ENCODE measurements at places on chromosomes 6 and 20.

- DNase-seq: peak; percentile 25
These were observed 13.0 kb downstream of the RIPOR3 start for GRCh38 chr20:50678169-50678898.

DNA sequence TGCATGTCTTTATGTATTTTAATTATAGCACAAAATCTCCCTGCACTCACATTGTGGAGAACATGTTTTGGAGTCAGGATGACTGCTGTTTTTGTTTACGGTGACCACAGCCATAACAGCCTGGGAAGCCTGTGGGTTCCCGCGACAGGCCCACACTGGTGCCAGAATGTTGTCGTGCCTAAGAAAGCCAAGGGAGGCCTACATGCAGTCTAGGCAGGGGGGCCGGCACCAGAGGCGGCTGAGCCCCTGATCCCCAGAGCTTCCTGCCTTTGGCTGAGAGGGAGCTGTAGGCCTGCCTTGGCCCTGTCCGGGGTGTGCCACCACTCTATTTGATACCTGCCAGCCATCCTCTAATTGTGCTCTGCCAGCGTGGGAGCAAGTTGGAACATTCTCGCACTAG, 46.7 kb downstream of the TBC1D7 start:
- DNase-seq: no peak

GRCh38 chr6:163813979-163814493, 399.5 kb downstream of the QKI start:
- DNase-seq: no peak

- no peak for DNase-seq
These were observed 188.0 kb upstream of the FLRT3 start for GRCh38 chr20:14525426-14525825.

DNA sequence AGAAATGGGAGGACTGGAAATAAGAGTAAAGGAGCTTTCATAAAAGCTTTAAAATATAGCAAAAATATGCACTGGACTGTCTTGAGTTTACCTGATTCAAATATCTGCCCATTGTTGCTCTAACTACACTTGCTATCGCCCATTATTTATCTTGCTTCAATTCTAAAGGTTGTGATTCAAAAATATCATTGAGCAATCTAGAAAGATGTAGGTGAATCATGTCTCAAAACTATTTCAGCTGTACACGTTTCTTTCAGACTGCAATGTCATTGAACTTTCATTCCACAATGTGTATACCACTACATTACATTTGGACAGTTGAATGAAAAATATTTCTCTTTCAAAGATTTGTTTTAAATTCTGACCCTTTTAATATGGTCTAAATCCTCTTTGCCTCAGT, 545.6 kb downstream of the BMP2 start:
- DNase-seq: no peak

GRCh38 chr6:9168669-9169068, 733.3 kb upstream of the SLC35B3 start:
- DNase-seq: no peak

- peak; percentile 96 for DNase-seq
These were observed 20.4 kb upstream of the SERINC1 start for GRCh38 chr6:122491919-122492555.

DNA sequence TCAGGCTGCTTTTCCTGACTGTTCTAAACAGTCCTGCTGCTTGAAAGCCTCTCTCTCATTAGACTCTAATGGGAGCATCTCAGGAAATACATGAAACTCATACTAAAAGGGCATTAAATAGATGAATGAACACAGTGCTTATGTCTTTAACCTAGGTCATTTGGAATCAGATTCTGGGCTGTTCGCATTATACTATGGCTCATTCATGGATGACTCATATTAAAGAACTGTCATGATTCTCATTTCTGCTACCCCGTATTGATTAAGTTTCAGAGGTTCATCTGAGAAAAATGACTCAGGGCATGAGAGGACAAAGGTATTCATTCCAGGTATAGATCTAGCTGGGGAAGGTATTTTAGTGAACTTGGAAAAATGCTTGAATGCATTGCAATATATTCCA, 335.5 kb downstream of the GJA1 start:
- no peak for DNase-seq

DNA sequence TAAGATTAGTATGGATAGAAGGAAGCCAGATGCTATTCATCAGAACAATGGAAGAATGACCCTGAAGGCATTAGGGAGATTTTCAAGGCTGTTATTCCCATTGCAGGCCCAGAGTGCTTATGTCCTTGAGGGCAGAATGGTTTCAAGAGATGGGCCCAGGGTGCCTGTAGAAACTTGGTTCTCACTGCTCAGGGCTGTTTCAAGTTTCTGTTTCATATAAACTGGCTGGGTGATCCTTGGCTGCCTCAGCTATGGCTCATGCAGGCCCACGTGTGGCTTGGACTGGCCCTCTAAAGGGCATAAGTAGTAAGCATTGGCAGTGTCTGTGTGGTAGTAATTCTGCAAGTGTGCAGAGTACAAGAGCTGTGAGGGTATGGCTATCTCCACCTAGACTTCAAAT, 540.9 kb upstream of the MAN1A1 start:
- DNase-seq: no peak

- DNase-seq: no peak
These were observed 56.7 kb downstream of the ATXN1 start for GRCh38 chr6:16704401-16705045.

DNA sequence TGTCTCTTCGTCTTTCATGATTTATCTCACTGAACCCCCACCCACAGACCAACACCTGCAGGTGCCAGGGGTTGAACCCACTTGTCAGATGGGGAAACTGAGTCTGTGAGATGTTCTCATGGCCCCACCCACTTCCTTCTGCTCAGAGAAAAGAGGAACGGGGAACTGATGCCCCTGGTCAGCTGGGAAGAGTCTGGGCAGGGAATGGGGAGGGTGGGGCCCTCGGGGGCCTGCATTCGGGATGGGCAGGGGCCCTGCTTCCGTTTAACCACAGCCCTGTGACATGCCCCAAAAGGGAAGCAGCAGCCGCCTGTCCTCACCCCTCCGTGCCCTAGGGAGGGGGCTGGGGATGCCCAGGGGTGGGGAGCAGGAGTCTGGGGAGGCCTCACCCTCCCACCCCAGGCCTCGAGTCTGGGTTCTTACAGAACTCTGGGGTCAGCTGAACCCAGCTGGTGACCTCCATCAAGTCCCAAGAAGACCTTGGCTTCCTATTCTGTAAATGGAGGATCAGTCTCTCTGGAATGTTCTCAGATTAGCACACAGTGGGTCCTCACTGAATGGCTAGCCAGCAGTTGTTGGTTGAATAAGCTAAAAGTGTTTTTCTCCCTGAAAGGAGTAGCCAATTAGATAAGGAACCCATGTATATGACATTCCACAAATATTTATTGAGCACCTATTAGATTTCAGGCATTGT, 81.5 kb downstream of the CEBPB start:
- DNase-seq: no peak

GRCh38 chr6:32267035-32267434, 43.2 kb upstream of the NOTCH4 start:
- DNase-seq: no peak

Measured in NCI-H2029 treated with DMSO at 0.1 percent for 48 hours (cell line).